AG04450 (cell line): ENCODE measurements at places on chromosomes 3 and 15.
A peak's percentile ranks its signal among the peaks of the same experiment; 100 is the strongest.

DNA sequence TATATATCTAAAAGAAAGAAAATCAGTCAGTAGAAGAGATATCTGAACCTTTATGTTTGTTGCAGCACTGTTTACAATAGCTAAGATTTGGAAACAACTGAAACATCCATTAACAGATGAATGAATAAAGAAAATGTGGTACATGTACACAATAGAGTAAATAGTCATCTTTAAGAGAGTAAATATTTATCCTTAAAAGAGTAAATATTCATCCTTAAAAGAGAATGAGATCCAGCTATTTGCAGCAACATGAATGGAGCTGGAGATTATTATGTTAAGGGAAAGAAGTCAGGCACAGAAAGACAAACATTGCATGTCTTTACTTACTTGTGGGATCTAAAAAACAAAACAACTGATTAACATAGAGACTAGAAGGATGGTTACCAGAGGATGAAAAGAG lies 197.0 kb upstream of the CBLB start:
- DNase-seq: no peak

- no peak for DNase-seq
Measured at GRCh38 chr3:66754613-66755012, 243.5 kb upstream of the KBTBD8 start.

- peak; percentile 10 for DNase-seq
Measured at GRCh38 chr3:136366289-136366688, 116.1 kb downstream of the PCCB start.

- DNase-seq: peak; percentile 92
Measured at GRCh38 chr15:67927501-67928168, 87.8 kb upstream of the RNU6-1 start.

GRCh38 chr3:193945143-193945542 lies 190.8 kb upstream of the HES1 start:
- no peak for DNase-seq

DNA sequence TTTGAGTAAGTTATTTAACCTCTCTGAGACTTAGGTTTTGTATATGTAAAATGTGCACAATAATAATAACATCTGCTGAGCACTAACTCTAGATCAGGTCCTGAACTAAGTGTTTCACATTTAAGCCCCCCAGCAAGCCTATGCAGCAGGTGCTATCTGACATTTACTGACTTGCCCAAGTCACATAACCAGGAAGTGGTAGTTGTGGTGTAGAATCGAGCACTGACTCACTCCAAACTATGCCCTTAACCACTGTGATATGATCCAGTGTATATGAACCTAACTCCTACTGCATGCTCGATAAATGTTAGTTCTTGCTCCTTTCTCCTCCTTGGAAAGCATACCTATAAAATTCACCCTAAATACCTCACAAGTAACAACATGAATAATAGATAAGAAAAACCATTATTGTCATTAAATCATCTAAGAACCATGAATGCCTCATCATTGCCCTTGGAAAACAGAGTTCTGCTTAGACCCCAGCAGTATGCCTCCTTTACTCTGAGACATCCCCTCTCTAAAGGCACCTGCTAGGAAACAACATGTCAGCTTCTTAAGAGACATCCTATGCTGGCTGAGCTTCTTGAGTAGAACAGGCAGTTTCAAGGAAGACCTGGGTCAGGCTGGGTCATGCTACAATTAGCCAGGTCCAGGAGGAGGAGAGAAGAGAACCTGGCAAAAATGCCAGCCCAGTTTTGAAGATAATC lies 3.0 kb upstream of the SHC4 start:
- DNase-seq: peak; percentile 78

DNA sequence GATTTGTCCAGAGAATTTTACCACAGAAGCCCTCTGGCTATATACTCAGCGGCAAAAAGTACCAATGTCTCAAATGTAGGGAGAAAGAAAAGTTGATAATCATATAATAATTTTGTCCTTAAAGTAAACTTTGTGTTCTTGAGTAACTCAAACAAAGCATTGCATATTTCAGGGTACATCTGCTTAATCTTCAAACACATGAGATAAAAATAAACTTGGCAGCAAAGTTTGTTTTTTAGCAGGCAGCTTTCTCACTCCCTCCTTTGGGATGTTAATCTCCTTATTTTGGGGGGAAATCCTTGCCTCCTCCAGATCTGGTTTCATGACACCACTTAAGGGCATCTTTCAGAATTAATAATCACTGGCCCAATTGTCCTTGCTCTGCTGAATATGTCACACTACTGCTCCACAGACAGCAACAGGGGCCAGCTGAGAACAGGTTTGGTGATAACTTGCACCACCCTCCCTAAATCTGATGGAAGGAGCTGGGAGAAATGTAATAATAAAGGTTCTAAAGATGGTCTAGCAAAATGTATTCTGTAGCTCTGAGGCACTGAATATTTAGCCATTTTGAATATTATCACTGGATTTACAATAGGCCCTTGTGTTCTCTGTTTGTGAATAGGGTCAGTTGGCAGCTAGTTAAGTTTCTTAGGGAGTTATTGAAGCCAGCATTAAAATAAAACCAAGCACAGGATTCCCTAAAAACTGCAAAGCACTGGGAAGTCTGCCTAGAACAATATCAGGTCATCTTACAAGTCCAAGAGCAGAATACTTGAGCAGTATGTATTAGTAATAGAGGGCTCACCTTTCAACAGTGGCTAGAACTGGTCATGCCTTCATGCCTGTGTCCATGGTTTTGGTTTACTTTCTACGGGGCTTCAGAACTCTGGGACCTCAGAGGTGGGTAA lies 79.2 kb downstream of the EFL1 start:
- peak; percentile 65 for DNase-seq

DNA sequence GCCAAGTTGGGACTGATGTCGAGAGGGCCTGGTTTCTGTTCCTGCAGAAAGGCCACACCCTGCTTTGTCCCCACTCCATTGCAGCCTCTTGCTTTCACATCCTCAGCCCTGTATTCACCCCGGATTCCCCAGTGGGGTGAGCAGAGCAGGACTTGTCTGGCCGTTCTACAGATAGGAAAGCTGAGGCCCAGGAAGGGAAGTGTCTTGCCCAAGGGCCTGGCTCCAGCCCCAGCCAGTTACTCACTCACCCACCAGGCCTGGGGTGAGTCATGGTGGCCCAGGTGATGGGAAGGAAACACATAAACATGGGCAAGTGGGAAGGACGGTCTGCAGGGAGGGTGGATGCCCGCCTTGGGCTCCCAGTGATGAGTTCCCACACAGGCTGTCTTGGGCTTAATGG lies 6.1 kb upstream of the DUSP7 start:
- peak; percentile 58 for DNase-seq

- no peak for DNase-seq
Measured at GRCh38 chr15:50906954-50907600, 1.4 kb upstream of the AP4E1 start.
